ENCODE measurements at places on chromosomes 11 and 22.

DNA sequence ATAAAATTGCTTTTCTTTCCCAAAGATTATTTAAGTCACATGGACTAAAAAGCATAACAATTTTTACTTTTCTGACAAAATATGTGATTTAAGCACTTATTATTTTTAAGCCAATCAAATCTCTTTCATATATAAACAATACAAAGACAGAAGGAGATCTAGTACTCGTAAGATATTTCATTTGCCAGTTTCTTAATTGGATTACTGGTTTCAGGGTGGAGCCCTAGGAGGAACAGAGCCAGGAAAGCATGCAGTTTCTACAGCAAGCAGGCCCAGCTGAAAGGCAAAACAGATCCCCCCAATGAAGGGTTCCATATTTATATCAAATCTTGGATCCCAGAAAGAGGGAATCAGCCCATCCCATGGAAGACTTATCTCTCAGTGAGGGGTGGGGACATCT, 177.0 kb downstream of the KIF18A start:
- no peak for DNase-seq

GRCh38 chr11:6927030-6927617, 898 bp downstream of the ZNF215 start:
- DNase-seq, result no peak

DNA sequence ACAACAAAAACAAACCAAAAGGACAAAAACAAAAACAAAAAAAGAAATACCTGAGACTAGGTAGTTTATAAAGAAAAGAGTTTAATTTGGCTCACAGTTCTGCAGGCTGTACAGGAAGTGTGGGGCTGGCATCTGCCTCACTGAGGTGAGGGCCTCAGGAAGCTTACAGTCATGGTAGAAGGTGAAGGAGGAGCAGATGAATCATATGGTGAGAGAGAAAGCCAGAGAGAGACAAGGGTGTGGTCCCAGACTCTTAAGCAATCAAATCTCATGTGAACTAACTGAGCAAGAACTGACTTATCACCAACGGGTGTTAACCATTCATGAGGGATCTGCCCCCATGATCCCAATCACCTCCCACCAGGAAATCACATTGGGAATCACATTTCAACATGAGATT, 58.8 kb upstream of the ZBED5 start:
- DNase-seq, result no peak

DNA sequence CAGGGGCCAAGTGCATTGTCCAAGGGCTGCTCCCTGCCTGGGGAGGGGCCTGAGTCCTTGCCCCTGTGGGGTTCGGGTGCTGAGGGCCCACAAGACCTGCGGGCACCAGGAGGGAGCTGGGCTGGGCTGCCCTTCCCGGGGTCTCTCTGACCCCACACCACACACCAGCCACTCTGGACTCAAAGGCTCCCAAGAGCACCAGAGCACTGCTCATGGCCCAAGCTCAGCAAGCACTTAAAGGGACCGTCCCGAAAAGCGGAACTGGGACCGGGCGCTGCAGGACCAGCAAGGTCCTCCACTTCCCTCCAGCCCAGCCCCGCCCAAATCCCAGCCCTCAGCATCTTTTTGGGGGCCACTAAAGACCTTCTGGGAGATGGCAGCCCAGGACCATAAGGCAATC, 5.3 kb downstream of the LSP1 start:
- no peak for DNase-seq

- DNase-seq, result no peak
Measured at GRCh38 chr11:95412074-95412473, 181.1 kb upstream of the SESN3 start.

DNA sequence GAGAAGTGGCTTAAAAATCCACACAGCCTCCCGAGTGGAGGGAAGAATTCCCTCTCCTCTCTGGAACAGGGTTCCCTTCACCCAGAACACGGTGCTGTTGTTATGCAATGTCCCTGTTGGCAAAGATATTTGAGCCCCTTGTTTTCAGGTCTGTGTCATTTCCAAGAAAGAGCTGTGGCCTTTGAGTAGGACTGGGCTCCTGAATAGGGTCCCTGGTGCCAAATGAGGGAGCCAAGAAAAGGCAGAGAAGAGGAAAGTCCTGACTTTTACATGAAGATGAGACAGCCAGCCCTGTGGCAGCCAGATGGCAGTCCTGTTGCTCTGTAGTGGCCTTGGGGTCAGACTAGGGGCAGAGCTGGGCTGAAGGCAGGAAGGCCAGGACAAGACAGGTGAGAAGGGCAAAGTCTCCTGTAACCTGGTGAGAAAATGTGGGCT, 51.2 kb upstream of the ELF5 start:
- DNase-seq, result no peak

DNA sequence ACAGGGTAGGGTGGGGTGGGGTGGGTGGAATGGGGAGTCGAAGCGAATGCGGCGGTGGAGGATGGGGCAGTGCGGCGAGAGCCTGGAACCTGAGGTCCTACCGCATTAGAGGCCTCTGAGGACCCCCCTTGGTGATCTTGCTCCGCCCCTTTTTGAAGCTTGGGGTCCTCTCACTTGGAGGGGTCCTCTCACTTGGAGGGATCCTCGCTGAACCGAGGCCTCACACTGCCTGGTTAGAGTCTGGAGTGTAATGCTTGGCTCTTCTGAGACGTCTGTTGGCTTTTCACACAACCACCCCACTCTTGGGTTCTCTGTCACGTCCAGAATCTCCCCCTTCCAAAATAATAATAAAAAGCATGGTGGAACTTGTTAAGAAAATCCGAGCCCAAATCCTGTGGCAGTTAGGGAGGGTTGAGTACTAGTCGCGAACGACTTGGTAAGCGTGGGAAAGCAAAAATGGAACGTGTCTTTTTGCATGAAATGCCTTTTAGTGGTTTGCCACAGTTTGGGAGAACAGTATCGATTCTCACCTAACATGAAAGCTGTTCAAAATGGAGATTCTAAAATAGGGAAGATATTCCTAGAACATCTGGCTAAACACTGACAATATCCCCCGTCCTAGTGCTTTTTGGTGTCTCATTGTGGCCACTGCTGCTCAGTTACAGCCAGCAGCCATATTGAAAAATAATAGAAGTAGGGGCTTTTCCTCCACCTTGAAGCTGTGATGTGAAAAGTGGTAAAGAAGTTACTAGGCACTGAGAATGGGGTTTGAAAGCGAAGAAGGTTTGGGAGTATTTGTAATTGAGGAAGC, 822 bp downstream of the RBX1 start:
- no peak for DNase-seq

- no peak for DNase-seq
Measured at GRCh38 chr11:102391549-102392237, 44.7 kb downstream of the BIRC2 start.
